Stimulated activated CD4-positive, alpha-beta T cell treated with anti-CD3 and anti-CD28 coated beads, TNF-alpha, amount 100 ng/mL, for 4 hours (primary cell): ENCODE measurements at places on chromosomes 7 and 10.

- DNase-seq: no peak
These were observed 250.7 kb upstream of the MYO3A start for GRCh38 chr10:25683344-25683743.

GRCh38 chr10:17590969-17591645 lies 26.1 kb downstream of the HACD1 start:
- no peak for DNase-seq

- no peak for DNase-seq
These were observed 721.1 kb upstream of the C7orf33 start for GRCh38 chr7:147869456-147869855.

GRCh38 chr7:156781972-156782371 lies 111.0 kb downstream of the LMBR1 start:
- DNase-seq: no peak
